CD8-positive, alpha-beta T cell (primary cell): ENCODE measurements at places on chromosomes 3 and 15. TPM values are rescaled to one million over a fixed set of nuclear protein-coding genes. Genes with fewer than 3 reads are reported as not detected.

DNA sequence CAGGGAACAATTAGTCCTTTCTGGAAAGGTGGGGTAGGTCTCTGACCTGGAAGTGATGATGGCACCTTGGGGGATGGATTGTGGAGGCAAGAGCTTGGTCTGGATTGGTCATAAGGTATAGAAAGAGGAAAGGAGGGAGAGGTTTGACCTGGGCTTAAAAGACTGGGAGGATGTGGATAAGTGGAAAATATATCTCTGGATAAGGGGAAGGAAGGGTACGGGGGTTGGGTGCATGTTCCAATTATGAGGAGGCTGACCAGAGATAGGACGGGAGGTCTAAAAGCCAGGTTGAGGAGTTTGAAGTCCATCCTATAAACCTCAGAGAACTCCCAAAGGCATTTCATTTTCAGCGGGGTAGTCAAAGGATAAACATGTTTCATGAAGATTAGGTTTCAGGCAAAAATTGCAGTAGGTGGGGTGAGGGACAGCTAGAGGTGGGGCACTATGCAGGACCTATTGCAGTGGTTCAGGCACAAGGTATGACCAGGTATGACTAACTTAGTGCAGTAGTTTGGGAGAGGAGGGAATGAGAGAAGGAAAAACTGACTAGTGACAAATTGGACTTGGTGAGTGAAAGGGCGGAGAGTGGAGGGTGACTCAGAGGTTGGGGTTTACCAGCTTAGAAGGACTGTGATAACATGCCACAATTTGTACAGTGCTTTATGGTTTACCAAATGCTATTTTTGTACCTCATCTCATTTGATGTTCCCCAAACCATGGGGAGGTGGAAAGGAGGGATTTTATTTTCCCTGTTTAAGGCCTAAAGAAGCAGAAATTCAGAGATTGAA lies 10.7 kb downstream of the PDE8A start:
- DNase-seq = peak; percentile 29

GRCh38 chr15:69265347-69265955 lies 33.3 kb upstream of the PAQR5 start:
- no peak for DNase-seq

- no peak for DNase-seq
These were observed 105.7 kb downstream of the IGF1R start for GRCh38 chr15:98753726-98754656.

Gene CCDC13
- total RNA-seq = not detected

Gene THRB
- not detected for total RNA-seq

DNA sequence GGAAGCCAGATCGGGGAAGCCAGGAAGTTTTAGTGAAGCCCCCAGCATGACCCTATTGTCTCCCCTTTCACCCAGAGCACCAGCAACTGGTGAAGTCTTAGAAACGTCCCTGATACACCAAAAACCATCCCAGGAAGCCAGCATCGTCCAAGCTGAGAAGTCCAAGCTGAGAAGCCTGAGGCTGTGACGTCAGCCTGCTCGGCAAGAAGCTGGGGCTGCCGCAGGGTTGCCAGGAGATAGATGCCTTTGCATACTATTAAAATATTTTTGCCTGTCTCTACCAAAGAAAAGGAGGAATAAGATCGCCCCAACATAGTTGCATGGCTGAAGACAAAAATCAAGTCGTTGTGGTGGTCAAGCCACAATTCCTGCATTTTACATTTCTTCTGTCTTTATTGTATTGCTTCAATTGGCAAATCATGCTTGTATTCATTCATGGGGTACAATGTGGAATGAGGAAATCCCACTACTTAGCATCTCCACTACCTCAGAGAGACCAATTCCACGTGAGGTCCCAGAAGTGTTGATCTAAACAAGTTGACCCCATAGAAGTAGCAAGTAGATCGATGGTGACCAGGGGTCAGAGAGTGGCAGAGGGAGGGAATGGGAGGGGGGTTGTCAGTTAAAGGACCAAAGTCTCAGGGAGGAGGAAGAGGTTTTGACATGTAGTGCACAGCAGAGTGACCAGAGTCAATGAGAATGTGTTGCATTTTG lies 19.6 kb upstream of the EMC3 start:
- DNase-seq = no peak

Gene RGMA
- total RNA-seq = 0.50 TPM

- DNase-seq = no peak
These were observed 46.2 kb downstream of the NRG4 start for GRCh38 chr15:75966073-75966472.

Gene CASR
- not detected for total RNA-seq

DNA sequence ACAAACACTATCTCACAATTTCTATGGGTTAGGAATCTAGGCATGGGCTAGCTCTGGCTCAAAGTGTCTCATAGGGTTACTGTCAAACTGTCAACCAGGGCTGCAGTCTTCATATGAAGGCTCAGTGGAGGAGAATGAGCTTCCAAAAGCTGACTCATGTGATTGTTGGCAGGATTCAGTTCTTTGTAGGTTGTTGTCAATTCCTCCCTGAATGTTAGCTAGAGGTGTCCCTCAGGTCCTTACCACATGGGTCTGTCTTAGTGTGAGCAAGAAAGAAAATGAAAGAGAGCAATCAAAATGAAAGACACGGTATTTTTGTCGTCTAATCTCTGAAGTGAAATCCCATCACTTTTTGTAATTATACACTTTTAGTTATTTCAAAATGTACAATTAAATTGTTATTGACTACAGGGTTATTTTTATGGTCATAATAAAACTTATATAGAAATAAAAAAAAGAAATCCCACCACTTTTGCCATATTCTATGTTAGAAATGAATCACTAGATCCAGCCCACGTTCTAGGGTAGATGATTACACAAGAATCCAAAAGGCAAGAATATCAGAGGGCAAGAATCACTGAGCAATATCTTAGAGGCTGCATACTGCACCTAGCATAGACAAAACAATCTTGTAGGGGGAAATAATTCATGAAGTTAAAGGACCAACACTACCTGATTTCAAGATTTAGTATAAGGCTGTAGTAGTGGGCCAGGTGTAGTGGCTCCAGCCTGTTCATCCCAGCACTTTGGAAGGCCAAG lies 8.4 kb downstream of the ACSBG1 start:
- DNase-seq = no peak

DNA sequence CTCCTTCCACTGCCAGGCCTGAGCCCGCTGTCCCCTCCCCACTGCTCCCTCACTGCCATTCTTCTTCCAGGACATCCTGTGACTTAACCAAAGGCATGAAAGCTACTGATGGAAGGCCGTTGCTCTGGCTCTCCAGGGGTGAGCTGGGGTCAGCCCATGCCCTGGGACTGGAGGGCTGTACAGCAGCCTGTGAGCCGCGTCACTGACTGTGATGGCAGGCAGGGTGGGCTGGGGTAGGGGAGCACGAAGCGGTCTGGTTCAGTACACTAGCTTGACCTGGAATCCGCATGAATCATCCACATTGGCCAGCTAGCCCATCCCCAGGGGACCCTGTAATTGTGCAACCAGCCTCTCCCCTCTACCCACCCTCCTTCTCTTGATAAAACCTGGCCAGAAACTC lies 30.8 kb downstream of the CORO2B start:
- DNase-seq = no peak

GRCh38 chr3:152195206-152195605 lies 73.5 kb upstream of the MBNL1 start:
- no peak for DNase-seq

Gene CDCP1
- total RNA-seq = not detected

GRCh38 chr3:16329826-16330129 lies 64.8 kb downstream of the OXNAD1 start:
- no peak for DNase-seq

Gene CAND2
- 1.1 TPM for total RNA-seq

Gene MEF2A
- 24.9 TPM for total RNA-seq

Gene ATP13A4
- total RNA-seq = 1.8 TPM

GRCh38 chr15:92847841-92848240 lies 52.3 kb upstream of the CHD2 start:
- DNase-seq = no peak

DNA sequence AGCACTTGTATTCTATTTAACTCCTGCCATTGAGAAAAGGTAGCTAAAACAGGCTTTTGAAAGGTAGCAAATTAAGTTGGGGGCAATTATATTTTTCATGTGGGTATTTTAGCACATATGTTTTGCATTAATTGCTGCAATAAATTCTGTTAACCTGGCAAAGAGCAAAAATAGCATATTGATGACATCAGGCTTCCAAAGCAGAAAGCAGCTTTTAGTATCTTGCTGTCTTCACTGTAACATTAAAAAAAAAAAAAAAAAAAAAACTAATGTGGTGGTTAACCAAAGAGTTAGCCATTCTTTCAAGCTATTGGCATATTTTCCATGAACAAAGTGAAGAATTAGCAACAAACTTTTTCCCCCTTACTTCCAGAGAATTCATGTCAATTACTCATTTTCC lies 9.1 kb downstream of the EPHA3 start:
- no peak for DNase-seq

DNA sequence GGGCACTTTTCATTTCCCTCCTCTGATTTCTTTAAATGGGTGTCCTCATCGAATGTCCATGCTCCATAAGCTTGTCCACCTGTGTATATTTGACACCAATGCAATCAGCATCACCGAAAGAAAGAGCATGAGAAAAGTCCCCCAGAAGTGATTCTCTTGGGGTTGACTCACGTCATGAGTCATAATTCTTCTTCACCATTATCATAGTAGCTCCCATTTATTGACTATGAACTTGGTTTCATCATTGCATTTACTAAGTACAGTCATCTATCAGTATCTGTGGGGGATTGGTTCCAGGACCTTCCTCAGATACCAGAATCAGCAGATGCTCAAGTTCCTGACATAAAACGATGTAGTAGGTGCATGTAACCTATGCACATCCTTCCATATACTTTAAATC lies 372.5 kb upstream of the CFAP20DC start:
- no peak for DNase-seq
